ENCODE measurements at places on chromosomes 13 and 19.

DNA sequence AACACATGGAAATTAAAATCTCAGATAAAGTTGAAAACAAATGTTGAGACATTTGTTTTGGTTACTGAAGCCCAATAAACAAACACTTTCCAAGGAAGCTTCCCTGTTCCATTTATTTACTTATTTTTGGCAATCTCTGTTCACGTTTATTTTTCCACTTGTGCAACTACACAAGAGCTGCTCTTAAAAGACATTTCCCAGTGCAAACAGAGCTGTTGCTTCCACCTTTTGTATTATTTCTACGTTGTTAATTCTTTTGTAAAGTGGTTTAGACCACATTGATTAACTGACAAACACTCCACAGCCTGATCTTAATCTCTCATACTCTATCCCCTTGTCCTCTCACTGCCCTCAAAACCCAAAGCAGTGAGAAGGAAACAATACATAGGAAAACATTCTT is 757.6 kb downstream of the LIG4 start:
- no peak for DNase-seq

- no peak for DNase-seq
These were observed 13.9 kb downstream of the SLITRK5 start for GRCh38 chr13:87684850-87685742.

DNA sequence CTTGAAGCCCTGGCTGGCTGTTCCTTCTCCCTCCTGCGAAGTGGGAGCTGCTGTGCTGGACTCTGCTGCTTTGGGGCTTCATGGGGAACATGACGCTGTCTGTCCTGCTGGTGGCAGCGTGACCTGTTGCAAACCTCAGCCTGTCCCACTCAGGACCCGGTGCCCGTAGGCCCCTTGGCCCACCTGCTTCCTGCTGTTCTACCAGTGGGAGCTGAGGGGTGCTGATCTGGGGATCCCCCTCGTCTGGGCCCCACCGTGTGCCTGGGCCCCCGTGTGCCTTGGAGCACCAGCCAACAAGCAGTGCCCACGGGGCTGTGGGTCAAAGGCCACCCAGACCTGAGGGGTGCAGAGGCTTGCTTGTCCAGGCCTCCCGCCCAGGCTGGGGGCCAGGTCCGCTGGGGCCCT is 5.3 kb downstream of the SPPL2B start:
- DNase-seq: no peak

DNA sequence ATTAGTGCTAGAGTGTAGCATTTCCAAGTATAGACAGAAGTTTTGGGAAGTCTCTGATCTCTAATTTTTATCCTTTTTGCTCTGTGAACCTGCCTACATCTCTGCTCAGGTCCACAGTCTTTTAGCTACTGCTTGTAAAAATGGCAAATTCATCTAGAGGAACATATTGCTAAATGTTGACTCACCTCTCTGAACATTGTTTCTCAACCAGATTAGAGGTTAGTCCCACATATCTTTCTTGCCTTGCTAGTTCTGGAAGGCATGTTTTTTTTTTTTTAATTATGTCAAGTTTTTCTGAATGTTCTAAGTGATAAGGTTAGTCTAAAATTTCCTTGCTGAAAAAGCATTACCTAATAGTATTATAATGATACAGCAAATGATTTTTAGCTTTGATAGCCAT is 2889.6 kb upstream of the PCDH20 start:
- no peak for DNase-seq

GRCh38 chr19:33302974-33303790 is 848 bp upstream of the CEBPA start:
- DNase-seq: peak; percentile 71

DNA sequence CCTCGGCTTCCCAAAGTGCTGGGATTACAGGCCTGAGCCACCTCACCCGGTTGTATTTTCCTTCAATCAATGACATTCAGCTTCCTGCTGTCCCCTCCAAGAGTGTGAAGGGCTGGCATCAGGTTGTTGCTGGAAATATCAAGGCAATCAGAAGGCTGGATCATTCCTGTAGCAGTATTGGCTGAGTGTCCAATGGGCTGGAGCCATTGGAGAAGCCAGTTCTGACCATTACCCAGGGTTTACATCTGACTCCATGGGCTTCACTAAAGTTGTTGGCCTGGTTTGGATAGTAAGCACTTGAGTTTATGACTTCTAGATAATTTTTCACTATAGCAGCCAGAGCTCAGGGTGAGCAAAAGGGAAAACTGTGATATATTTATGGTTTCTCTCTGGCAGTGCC is 137.0 kb downstream of the DLEU7 start:
- no peak for DNase-seq

Data from endothelial cell (in vitro differentiated cells).